ENCODE measurements at places on chromosomes 16 and 17.

DNA sequence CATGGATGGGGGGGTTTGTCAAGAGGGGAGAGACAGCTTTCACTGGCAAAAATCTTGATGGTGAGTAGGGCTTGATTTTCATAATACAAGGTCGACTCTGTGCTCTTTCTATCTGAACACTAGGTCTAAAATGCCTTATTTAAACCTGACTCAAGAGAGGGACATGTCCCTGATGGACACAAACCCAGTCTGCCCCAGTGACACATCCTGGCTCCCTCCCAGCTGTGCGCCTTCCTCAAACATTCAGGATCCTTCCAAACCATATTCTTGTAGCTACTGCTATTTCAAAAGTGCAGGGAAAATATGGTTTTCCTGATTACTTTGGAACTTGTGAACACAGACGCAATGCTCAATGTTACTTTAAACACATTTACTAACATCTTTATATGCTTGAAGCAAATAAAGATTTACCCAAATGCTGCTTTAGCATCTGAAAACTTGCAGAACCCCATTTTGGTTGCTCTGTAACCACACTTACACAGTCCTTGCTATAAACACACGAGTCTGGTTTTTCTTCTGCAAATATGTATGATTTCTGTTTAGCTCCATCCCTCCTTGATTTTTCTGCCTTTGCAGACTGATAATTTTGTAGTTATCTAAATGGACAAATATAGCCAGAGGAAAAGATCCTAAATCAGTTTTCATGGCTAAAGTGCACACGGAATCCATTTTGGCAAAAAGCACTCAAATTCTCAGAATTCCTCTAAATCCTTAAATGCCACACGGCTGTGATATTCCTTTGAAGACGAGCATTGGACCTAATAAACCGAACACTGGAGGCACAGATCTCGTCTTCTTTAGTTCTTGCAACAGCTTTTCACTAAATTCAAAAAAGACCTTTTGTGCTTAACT is 499.9 kb upstream of the ZFHX3 start:
- DNase-seq: no peak

DNA sequence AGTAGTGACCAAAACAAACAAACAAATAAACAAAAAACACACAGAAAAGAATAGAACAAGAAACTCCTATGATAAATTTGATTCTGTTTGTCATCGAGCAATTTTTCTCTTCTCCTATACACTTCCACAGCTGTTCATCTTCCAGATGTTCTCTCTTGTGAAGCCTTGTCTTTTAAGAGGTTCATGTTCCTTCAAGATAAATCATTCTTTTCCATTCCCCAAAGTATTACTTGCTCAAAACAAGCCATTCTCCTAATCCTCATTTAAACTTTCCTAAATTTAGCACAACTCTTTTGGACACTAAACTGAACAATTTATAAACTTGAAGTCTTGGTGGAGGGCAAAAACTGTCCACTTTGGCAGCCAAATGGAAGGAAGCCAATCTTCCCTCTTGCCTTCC is 103.3 kb downstream of the ABCA8 start:
- no peak for DNase-seq

- DNase-seq: no peak
Observed at GRCh38 chr16:68436581-68436980, 11.7 kb downstream of the SMPD3 start.

GRCh38 chr16:84595052-84595481 is 22.8 kb downstream of the COTL1 start:
- DNase-seq: no peak

GRCh38 chr17:2237950-2238349 is 65.6 kb downstream of the SMG6 start:
- DNase-seq: no peak

- peak; percentile 71 for DNase-seq
Observed at GRCh38 chr17:78343187-78343542, 16.7 kb downstream of the SOCS3 start.

GRCh38 chr17:8149419-8150193 is 2.6 kb downstream of the PER1 start:
- no peak for DNase-seq

- no peak for DNase-seq
Observed at GRCh38 chr17:66167189-66167815, 24.6 kb downstream of the CEP112 start.

DNA sequence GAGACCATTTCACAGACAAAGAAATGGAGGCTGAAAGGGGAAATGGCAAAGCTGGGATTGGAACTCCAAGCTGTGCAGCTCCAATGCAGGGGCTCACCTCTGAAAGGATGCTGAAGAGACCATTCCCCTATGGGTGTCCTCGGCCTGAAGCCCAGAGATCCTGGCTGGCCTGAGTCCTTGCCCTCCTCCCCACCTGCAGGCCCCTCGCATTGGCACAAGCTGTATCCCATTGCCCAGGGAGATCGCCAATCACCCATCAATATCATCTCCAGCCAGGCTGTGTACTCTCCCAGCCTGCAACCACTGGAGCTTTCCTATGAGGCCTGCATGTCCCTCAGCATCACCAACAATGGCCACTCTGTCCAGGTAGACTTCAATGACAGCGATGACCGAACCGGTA is 2.6 kb downstream of the CA7 start:
- DNase-seq: no peak

DNA sequence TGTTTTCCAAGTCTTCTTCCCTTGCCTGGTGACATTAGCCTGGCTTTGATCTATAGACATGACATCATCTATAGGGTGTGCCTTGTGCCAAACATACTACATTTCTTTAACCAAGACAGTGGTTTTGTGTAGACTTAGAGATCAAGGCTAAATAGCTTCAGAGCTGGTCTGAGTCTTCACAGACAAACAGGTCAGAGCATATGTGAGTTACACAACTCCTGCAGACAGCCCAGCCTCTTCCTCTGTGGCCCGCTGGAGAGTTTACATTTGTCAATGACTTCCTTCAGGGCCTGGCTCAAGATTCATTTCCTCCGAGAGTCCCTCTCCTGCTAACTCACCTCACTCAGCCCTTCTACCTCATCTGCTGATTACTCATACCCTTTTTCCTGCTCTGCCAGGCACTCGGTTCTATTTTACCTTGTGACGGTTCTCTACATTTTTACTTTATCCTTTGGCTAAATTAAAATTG is 73.1 kb upstream of the TANC2 start:
- DNase-seq: peak; percentile 96

GRCh38 chr17:40539711-40540411 is 25.4 kb downstream of the CCR7 start:
- no peak for DNase-seq

GRCh38 chr16:19760356-19761060 is 42.4 kb downstream of the IQCK start:
- DNase-seq: no peak

DNA sequence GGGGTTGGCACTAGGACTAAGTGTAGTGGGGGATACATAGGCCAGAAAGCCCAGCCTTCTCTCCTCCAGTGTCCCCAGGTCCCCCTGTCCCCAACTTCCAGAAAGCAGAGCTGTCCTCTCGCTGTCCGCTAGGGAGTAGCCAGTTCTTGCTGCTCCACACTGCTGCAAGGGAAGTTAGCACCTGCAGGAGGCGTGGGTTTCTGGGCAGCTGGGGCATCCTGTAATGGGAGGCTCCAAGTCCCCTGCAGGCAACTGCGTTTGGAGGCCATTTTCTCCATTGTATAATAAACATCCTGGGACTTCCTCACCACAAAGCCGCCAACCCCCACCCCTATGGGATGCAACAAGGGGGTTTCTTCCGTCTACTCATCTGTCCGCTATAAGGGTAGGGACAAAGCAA is 1.7 kb downstream of the RPRML start:
- no peak for DNase-seq

- DNase-seq: peak; percentile 6
Observed at GRCh38 chr17:37318931-37319594, 56.7 kb upstream of the C17orf78 start.

DNA sequence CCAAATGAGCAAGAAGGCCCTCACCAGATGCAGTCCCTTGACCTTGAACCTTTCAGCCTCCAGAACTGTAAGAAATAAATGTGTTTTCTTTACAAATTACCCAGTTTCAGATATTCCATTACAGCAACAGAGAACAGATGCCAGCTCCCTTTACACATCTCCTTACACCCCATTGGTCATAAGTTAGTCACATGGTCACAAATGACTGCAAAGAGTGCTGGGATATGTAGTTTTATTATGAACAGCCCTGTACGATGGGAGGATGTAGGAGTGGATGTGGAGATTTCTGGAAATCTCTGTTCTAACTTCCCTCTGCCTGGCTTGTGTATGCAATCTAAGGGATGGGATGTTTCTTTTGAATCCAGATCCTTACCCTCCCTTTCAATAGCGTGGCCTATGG is 13.3 kb upstream of the RPL38 start:
- DNase-seq: peak; percentile 30

- no peak for DNase-seq
Observed at GRCh38 chr16:56812884-56813283, 52.1 kb upstream of the SLC12A3 start.

GRCh38 chr16:4641895-4642294 is 17.3 kb downstream of the MGRN1 start:
- peak; percentile 21 for DNase-seq

- no peak for DNase-seq
Observed at GRCh38 chr16:88377961-88378360, 4.8 kb upstream of the ZNF469 start.

DNA sequence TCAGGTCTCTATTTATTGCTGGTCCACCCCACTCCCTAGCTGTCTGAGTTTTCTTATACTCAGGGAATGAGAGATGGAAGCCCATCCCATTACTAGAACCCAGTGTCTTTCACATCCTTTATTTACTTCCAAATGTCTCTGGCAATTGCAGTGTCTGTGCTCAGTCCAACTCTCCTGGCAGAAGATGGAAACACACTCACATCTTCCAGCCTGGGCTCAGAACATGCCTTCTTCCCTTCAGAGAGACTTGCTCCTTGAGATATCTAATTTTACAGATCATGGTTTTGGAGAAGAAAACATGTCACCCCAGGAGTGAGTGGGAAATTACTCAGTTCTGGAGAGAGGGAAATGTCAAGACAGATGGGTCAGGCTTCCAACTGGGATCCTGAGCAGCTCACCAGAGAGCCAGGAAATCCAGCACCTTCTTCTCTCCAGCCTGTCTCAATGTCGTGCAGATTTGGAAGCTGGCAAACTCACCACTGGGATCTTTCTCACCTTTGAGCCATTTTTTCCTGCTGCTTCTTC is 494.4 kb downstream of the HS3ST4 start:
- DNase-seq: no peak

GRCh38 chr16:10938321-10938720 is 3.9 kb downstream of the DEXI start:
- peak; percentile 30 for DNase-seq

GRCh38 chr17:44112284-44113280 is 10.9 kb downstream of the HDAC5 start:
- DNase-seq: no peak

GRCh38 chr17:73013301-73013700 is 79.2 kb downstream of the SLC39A11 start:
- DNase-seq: no peak

GRCh38 chr17:3994221-3994576 is 30.0 kb upstream of the ATP2A3 start:
- no peak for DNase-seq

DNA sequence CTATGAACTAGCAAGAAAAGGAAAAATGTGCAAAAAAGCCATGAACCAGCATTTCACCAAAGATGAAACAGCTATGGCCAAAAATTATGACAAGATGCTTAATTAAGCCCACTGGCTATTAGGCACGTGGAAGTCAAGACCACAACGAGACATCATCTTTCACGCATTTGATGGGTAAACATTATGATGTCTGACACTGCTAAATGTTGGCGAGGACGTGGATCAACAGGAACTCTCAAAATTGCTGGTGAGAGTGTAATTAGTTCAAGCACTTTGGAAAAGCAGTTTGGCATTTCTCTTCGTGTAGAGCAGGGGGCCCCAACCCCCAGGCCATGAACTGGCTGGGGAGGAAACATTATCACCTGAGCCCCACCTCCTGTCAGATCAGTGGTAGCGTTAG is 39.6 kb upstream of the ADGRG1 start:
- DNase-seq: no peak

GRCh38 chr17:1143573-1143972 is 36.2 kb downstream of the ABR start:
- no peak for DNase-seq

DNA sequence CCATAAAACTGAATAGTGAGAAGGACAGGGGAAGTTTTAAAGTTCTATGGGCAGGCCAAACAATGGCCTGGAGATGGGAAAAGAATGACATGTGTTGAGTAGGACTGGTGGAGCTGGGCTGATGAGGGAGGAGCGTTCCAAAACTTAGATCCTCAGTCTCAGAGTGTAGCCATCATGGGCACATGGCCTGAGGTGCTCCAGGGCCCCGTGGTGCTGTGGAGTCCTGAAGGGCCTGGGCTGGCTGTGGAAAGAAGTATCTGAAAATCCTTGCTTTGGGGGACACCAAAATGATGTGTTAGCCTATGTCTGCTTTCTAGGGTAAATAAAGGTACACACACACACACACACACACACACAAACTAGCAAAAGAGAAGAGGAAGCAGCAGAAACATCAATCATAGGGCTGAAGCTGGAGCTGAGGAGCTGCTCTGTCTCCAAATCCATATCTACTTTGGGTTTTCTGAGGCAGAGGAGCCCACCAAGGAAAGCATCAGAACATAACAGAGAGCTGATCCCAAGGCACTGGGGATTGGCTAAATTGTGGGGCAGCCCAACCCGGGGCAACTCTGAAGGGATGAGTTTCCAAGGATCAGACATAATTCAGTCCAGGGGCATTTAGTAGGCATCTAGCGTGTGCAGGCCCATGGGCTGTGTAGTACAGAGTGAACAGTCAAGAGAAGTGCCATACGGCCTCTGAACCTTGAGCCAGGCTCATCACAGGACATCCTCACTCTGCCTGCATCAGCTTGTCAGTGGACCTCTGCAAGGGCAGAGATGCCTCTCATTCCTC is 85.2 kb downstream of the C16orf78 start:
- DNase-seq: no peak

GRCh38 chr17:12545877-12546513 is 119.7 kb upstream of the MYOCD start:
- DNase-seq: no peak

- DNase-seq: no peak
Observed at GRCh38 chr17:3656353-3656752, 12.0 kb downstream of the TAX1BP3 start.

DNA sequence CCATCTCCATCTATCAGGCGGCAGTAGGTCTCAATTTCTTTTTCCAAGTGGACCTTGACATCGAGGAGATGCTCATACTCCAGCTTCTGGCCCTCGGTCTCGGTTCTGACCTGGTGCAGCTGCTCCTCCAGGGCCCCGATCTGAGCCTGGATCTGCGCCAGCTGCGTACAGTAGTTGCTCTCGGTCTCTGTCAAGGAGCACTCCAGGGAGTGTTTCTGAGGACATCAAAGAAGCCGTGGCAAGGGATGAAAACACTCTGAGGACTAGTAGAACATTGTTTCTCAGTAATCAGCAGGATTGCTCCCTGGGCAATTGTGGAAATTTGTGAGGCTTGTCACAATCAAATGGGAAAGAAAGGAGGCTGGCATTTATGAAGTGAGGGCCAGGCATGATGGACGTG is 5.9 kb downstream of the KRT28 start:
- DNase-seq: no peak
